ENCODE measurements at places on chromosomes 5 and 9. TPM values are rescaled to one million over a fixed set of nuclear protein-coding genes. Genes with fewer than 3 reads are reported as not detected.
A peak's percentile ranks its signal among the peaks of the same experiment; 100 is the strongest.

DNA sequence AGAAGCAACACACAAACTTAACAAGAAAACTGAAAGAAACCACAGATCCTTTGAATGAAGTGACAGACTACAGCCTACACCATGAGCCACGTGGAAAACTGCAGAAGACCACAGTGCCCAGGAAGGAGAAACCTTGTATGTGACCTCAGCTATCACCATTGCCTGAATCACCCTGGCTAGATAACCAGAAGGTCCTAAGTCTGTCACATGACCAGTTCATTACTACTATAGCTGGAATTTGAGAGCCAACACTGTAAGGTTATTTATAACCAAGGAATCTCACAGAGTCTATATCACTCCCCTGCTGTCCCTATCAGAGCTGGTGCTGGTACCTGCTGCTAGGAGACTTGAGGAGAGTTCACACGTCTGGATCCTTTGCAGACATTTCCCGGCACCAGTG is 90.3 kb upstream of the FBXL17 start:
- H3K36me3 ChIP-seq, result no peaks in the 10 kb centered on the region
- H3K4me3 ChIP-seq, result no peak overlapping the region
- no peaks in the 10 kb centered on the region for H3K4me1 ChIP-seq
- H3K27ac ChIP-seq, result no peak overlapping the region
- no peak for DNase-seq

DNA sequence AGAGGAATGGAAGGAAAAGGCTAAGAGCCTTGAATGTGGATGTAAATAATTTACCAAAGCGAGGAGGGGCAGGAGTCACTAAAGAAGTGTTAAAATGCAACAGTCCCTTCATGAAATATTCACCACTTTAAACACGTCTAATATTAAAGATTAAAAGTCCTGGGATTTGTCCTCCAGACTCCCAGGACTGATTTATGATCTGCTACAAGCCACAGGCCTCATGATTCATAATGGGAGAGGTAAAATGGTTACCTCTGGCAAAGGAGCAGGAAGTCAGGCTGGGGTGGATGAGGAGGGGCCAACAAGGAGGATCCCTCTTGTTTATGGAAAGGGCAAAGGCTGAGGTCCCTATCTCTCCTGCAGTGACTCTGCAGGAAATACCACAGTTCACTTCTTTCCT is 292.4 kb downstream of the TRIM32 start:
- no peaks in the 10 kb centered on the region for H3K27me3 ChIP-seq
- no peak overlapping the region for H3K27ac ChIP-seq
- no peak for DNase-seq
- H3K36me3 ChIP-seq, result no peaks in the 10 kb centered on the region

- no peaks in the 10 kb centered on the region for H3K27me3 ChIP-seq
- H3K4me1 ChIP-seq, result no peaks in the 10 kb centered on the region
- no peak for DNase-seq
- no peaks in the 10 kb centered on the region for H3K36me3 ChIP-seq
- no peak overlapping the region for H3K4me3 ChIP-seq
- no peak overlapping the region for H3K27ac ChIP-seq
Measured at GRCh38 chr5:34460496-34460895, 195.6 kb upstream of the RAI14 start.

DNA sequence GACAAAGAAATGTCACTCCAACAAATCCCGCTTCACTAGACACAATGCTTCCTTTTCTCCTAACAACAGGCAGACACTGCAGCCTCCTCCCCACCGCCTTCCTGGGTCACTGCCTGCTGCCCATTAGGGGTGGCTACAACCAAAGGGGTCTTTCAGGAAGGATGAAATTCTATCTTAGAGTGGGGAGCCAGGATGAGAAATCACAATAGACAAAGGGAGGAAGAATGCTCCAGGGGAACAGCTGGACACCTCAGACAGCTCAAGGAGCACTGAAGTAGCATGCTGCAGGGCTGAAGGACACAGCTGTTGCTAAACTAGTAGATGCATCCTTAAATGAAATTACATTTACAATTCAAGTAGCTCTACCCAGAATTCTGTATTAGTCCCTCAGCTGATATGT is 54.2 kb downstream of the PRELID2 start:
- H3K4me3 ChIP-seq, result no peak overlapping the region
- H3K27ac ChIP-seq, result no peak overlapping the region
- no peaks in the 10 kb centered on the region for H3K27me3 ChIP-seq
- 0 out of 2 replicates have a peak, but pooled peaks cover 3% of the 10 kb centered on the region for H3K4me1 ChIP-seq

- H3K27ac ChIP-seq, result peak overlapping the region; percentile 32
- H3K36me3 ChIP-seq, result no peaks in the 10 kb centered on the region
- H3K4me1 ChIP-seq, result no peaks in the 10 kb centered on the region
- no peak for DNase-seq
Measured at GRCh38 chr5:89275066-89275855, 392.3 kb upstream of the MEF2C start.

The TICAM2 gene
- 2.1 TPM for total RNA-seq

- no peaks in the 10 kb centered on the region for H3K4me1 ChIP-seq
- DNase-seq, result no peak
- no peaks in the 10 kb centered on the region for H3K36me3 ChIP-seq
- no peak overlapping the region for H3K4me3 ChIP-seq
- no peak overlapping the region for H3K27ac ChIP-seq
Measured at GRCh38 chr5:97838214-97838613, 655.2 kb upstream of the RIOK2 start.

The SV2C gene
- total RNA-seq, result not detected

All from K562 (cell line).